Posterior cingulate gyrus (tissue), 11 donors: ENCODE measurements at places on chromosomes 2 and 18.
A peak's percentile ranks its signal among the peaks of the same experiment; 100 is the strongest.

DNA sequence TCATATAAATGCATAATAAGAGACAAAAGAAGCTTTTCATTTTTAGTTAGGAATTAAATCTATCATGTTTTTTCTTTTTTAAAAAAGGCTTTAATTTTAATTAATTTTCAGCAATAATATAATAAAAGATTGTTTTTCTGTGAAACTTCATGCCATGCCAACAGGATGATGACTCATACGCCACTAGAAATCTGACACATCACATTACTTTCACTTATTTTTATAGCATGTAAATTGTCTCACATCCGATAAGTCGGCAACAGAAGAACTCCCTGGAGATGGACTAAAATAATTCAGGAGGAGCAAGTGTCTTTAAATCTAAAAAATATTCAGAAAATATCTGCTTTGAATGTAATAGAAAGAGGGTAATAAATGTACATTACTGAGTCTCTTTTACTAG lies 1024.2 kb upstream of the ACVR2A start:
- no peak for DNase-seq

GRCh38 chr2:134361648-134362047 lies 107.8 kb downstream of the MGAT5 start:
- no peak for DNase-seq

DNA sequence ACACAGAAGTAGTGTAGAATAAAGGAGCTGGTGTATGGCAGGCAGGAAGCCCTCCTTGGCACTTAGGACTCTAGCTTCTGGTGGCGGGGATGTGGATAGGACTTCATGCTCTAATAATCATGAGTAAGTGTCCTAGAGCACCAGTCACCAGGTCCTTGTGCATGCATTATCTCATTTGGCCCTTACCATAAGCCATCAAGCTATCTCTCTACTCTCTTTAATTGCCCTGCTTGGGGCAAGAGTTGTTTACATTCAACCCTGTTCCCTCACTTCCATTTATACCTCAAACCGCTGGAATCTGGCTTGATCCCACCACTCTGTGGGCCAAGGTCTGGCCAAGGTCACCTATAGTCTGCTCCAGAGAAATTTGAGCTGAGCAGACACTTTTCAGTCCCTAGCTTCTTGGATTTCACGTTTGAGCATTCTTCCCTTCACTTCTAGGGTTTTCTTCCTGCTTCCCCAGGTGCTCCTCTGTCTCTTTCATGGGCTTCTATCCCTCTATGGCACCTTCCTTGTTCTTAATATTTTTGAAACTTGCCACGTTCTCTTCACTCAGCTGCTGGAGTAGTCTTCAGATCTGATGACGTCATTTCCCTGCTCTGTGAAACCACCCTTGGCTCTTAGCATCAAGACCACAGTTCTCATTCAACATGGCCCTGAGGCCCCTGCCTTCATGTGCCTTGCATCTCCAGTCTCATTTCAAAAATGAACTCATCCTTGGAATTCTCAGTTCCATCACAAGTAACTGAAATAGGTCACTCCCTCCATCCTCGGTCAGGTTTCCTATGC lies 94.9 kb upstream of the GATA6 start:
- DNase-seq, result no peak

- DNase-seq, result no peak
These were observed 70.4 kb downstream of the TDRD15 start for GRCh38 chr2:21194147-21194546.

DNA sequence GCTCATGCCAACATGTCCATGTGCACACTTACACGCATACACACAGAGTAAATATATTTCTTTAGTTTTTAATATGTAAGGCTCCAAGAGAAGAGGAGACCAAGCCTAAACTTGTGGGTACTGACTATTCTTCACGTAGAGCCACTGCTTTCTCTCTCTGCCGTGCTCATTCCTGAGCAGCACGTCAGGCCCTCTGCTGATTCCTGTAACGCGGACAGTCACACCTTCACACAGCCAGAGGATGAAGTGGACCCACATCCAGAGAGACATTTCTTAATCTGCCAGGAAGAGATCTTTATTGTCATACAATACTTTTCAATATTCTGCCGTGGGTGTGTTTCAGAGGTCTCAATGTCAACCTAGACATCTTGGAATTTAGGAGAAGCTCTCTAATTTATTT lies 560.7 kb downstream of the STK39 start:
- no peak for DNase-seq

- no peak for DNase-seq
These were observed 57.6 kb downstream of the SPATS2L start for GRCh38 chr2:200364142-200364541.

DNA sequence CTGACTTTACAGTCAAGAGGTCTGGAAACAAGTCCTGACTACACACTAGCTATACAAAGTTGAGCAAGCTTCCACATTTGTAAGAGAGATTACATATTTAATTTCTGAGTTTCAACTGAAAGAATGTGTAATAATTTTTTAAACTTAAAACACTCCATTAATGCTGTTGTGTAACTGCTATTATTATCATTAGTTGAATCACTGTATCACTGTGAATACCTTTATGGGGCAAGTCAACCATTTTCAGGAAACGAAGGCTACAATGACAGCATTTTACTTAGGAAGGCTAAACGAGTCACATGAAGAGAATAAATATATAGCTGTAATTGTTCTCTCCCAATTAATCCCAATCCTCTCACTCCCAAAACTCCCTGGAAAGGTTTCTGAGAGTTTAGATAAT lies 46.3 kb downstream of the TRIP12 start:
- DNase-seq, result no peak

DNA sequence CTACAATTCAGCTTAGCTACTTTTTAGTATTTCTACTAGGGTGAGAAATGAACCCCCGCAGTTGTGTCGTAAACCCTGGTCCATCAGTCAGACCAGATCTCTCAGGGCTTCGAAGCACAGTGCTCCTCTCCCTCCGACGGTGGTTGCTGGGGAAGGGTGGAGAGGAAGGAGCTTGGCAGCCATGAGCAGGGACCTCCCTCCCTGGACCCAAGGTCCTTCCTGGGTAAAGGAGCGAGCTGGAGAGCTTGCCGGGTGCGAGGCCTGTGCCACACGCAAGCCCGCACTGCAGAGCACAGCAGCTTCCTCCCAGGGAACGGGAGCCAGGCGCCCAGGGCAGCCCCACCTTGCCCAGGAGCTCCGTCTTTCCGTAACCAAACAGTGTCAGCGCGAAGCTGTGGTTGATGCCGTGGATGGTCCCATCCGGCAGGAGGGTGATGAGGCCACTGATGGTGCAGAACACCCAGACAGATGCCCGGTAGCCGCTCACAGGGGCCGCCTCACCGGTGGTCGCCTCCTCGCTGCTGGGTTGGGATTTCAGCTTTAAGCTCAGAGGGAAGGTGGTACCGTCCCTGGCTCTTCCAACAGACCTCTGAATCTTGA lies 12.5 kb downstream of the PASK start:
- DNase-seq, result no peak

DNA sequence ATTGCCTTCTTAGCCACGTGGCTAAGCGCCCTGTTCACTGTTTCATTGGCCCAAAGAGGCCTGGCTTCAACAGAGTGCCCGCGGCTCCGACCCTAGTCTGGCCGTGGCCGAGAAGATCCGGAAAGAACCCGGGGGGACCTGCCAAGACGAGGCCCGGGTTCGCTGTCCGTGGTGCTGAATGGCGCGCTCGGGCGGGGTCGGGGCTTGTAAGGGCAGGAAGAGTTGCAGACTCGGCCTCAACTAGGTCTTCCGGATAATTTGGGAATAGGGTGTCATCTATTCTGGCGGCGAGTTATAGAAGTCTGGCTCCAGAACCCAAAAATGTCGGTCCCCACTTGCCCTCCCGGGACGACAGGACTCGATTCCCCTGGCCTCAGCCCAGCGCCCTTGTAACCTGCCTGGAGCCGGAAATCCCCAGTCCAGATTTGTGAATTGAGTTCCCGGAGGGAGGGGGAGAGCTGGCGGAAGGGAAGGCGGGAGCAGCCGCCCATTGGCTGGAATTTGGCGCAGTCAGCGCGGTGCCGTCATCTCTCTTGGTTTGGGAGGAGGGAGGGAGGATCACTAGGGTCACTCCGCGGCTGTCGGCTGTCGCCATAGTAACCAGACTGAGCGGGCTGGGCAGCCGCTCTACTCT lies 3.5 kb downstream of the CDK5R2 start:
- DNase-seq, result peak; percentile 98

DNA sequence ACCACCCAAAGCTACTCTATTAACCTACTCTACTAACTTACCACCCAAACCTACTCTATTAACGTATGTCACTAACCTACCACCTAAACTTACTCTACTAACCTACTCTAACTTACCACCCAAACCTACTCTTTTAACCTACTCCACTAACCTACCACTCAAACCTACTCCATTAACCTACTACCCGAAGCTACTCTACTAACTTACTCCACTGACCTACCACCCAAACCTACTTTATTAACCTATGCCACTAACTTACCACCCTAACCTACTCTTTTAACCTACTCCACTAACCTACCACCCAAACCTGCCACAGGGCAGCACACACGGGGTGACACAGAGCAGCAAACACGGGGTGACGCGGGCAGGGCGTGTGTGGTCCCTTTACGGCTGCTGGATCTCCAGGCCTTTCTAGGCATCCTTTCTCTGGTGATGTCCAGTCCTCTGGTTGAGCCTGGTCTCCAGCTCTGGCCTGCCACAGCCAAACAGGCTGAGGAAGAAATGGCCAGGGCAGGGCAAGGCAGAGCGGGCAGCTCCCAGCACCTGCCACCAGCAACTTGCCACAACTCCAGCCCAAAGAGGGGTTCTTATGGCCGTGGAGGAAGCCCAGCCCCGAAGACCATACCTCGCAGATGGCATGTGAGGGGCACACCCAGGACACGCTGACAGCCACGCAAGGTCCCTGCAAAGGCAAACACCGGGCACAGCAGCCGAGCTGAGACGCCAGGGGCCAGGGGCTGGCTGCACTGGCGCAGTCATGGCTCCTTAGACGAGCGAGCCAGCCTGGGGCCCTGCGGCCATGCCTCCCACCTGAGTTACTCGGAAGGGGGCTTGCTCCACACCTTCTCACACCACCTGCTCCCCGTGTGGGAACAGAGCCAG lies 25.7 kb downstream of the PXDN start:
- no peak for DNase-seq

DNA sequence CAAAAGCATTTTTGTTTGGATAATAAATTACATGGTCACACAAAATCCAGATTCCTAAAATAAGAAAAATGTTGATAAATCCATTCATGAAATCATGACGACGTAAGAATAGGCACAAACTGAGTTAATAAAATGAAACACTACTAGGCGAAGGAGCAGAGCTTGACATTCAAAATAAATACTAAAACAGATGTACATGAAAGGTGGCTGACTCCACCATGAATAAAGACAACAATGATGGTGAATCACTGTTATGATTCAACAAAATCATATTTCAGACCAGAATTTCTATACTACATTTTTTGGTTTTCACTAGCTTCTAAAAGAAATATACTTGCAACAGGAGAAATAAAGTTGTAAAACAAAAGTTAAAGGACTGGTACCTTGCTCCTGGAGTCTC lies 122.0 kb upstream of the RNU4ATAC start:
- no peak for DNase-seq

DNA sequence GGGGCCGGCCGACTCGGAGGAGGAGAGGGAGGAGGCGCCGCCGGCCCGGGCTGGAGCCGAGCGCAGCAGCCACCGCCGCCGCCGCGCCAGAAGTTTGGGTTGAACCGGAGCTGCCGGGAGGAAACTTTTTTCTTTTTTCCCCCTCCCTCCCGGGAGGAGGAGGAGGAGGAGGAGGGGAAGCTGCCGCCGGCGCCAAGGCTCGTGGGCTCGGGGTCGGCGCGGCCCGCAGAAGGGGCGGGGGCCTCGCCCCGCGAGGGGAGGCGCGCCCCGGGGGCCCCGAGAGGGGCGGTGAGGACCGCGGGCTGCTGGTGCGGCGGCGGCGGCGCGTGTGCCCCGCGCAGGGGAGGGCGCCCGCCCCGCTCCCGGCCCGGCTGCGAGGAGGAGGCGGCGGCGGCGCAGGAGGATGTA lies 316 bp downstream of the CRIM1 start:
- DNase-seq, result no peak

DNA sequence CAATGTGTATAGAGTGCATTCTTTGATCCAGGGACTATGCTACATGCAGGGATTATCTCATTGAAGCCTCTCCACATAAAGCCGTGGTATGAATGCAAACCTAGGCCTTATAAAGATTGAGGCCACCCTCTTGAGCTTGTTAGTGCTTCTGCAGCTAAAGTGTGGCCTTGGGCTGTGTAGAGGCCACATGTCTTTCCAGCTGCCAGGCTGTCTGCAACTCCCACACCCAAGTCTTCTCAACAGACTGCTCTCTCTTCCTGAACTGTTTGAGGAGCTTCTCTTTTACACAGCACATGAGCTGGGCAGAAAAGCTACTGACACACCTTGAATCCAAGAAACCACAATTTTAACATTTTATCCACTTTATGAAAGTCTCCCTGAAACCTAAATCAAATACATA lies 119.2 kb upstream of the MEX3C start:
- no peak for DNase-seq

- DNase-seq, result no peak
These were observed 656.4 kb downstream of the MBD2 start for GRCh38 chr18:53567929-53568574.

- no peak for DNase-seq
These were observed 87.7 kb downstream of the MEP1B start for GRCh38 chr18:32277549-32277948.

DNA sequence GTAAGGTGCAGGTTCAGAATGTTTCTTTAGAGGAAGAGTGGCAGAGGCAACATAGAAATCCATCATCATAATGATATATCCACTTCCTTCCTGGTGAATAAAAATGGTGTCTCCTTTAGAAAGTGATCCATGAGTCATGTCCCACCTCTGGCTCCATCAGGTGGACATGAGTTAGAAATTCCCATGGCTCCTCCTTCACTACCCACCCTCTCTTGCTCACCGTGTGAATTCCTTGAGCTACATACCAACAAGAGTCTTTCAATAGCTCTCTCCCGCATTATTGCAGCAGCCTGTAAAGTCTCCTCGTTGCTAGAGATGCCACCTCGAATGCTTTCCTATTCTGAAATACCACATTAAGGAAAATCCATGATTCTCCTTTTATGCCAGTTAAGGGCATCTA lies 317.6 kb downstream of the LNPK start:
- DNase-seq, result no peak

DNA sequence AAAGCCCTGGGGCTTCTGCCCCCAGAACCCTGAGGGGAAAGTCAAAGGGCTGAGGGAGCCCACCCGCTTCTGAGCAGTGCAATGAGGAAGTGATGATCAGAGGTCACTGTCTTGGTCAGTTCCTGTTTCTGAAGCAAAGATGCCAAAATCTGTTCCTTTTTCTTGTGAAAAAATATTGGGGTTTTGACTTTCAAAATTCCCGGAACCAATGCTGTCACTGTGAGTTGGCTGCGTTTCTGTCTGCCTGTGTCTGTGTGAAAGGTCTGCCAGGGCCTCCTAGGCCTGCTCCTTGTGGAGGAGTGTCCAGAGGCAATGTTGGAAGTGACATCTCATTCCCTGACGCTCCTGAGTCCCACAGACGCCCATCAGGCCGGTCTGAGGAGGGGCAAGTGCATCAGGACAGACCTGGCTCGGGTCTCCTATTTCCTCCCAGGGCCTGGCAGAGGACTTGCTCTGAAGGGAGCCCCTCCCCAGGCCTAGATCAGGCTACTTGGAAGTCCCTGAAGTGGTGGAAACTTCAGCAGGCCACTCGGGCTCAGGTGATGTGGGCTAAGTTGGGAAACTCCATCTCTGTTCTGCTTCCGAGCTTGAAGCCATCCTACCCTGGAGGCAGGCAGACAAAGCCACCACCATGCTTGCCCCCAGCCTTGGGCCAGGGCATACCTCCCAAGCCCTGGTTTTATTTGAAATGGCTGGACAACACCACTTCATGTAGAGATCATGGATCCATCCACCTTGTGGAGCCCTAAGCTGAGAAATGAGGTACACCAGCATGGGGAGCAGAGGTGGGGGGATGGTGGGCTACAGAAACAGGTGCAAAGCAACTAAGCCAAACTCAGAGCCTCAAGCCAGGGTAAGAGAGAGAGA lies 51.0 kb downstream of the PKDCC start:
- no peak for DNase-seq

GRCh38 chr2:38224181-38224580 lies 148.2 kb upstream of the CYP1B1 start:
- DNase-seq, result no peak
